Occipital lobe (tissue), 3 donors: ENCODE measurements at places on chromosomes 3 and 15. TPM values are rescaled to one million over a fixed set of nuclear protein-coding genes. Genes with fewer than 3 reads are reported as not detected.

DNA sequence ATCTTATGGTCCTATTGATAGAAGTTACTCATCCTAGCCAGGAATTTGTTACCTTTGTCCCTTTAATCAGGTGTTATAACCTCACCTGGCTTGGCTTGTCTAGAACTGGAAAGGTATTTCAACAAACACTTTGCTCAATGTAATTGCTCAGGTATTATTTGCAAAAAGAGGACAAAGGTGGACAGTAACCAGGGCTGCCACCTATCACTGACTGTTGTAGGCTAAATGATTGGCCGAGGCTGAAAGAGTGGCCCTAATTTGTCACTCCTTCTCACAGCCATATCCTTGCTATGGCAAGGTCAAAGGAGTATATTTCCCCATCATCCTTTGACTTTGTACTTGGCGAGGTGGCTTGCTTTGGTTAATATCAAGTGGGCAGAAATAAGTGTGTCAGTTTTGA is 2.7 kb upstream of the SELENOS start:
- DNase-seq = no peak

GRCh38 chr3:46943237-46944187 is 33.0 kb downstream of the CCDC12 start:
- DNase-seq = no peak

ERICH6 gene
- total RNA-seq = not detected

SCN5A gene
- total RNA-seq = 0.16 TPM

DNA sequence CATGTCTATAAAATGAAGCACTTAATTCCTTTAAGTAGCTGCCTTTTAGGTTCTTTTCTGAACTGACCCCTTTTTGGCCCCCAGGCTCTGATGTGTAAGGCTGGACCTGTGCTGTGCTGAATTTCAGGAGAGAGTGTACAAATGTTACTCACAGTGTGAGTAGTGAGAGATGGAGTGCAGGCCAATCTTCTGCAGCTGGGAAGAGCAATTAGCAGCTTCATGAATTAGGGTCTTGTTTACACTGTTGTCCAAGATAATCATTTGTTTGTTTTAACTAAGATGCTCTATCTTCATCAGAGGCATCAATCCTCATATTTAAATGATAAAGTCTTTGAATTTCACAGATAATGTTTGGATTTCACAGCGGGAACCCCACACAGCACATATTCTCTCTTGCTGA is 19.4 kb downstream of the ARPP21 start:
- DNase-seq = no peak

ANKUB1 gene
- total RNA-seq = 0.78 TPM

- DNase-seq = peak; percentile 31
Measured at GRCh38 chr15:91970142-91970541, 116.6 kb downstream of the SLCO3A1 start.

DNA sequence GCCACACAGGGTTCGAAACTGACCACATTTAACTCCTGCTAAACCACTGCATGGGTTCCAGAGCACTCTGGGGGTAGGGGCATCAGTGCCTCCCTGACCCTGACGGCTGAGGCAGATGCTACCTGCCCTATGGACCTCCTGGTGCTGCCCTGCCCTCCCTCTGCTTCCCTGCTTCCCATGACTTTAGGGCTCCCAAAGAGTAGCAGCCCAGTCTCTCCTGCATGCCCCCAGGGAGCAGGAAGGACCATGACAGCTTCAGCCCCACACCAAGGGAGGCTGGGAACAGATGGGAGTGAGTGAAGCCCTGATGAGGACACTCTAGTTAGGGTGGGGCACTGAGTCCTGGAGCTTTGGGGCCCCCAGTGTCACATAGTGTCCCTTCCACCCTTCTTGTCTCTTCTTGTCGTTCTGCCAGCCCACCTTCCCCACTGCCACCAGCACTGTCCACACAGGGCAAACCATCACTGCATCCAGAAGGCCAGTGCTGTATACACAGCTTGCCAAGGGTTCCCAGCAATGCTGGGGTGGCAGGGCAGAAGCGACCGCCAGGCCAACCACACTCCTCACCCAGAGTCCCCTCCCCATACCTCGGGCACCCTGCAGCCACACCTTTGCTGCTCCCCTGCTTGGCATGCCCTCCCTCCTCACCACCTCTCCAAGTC is 31.0 kb downstream of the SRPRB start:
- no peak for DNase-seq

PTH1R gene
- total RNA-seq = 2.3 TPM

- no peak for DNase-seq
Measured at GRCh38 chr3:25856902-25857518, 67.1 kb downstream of the OXSM start.

DNA sequence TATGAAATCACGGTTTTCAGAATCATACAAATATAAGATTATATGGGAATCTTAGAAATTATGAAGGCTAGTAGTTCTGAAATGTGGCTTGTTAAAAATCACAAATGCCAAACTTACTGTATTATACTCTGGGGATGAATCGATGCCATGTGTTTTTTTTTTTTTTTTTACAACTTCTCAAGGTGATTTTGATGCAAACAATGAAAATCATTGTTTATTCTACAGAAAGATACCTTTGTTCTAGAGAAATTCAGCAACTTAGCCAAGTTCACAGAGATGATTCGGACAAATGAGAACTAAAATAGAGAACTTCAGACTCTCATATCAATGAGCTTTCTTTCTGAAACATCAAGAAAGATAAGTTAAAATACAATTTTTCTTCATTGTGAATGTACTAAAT is 92.0 kb downstream of the ZPLD1 start:
- no peak for DNase-seq

DNA sequence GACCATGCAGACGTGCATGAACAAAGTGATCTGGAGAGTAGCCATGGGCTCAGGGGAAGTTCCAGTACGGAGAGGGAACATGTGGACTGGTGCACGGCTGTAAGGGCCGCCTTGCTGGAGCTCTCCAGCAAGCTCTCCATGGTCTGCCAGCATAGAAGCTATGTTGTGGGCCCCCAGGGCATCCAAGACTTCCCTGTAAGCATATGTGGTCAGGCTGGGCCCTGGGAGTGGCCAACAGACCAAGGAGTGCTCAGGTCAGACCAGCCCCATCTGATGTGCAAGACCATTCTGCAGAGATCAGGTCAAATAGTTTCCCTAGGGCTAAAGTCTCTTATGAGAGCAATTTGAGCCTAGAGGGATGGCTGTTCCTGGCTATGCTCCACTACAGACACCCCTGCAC is 110.1 kb upstream of the DAZL start:
- no peak for DNase-seq

ITGA11 gene
- 0.62 TPM for total RNA-seq
